ENCODE measurements at places on chromosomes 6 and 20. TPM values are rescaled to one million over a fixed set of nuclear protein-coding genes. Genes with fewer than 3 reads are reported as not detected.

DNA sequence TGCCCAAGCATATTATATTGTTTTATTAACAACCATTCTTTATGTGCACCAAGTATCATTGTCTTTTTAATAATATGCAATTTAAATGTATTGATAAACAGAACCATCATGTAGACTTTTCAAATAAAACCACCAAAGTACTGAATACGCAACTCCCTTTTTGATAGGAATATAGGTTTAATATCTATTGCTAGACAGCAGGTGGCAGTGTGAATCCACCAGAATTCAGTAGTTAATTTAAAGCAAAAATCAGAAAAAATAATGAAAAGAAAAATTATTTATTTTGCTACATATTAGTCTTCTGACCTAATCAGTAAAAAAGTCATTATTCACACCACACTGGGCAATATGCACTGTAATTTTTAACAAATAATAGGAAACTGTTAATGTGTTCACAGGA, 143.7 kb downstream of the KLHL32 start:
- no peaks in the 10 kb centered on the region for H3K36me3 ChIP-seq
- H3K4me3 ChIP-seq: no peak overlapping the region
- H3K27ac ChIP-seq: no peak overlapping the region
- peaks cover 1% of the 10 kb centered on the region for H3K27me3 ChIP-seq
- H3K4me1 ChIP-seq: peaks cover 9% of the 10 kb centered on the region

GRCh38 chr20:59802018-59802417, 131.4 kb downstream of the SYCP2 start:
- H3K4me1 ChIP-seq: no peaks in the 10 kb centered on the region
- H3K36me3 ChIP-seq: no peaks in the 10 kb centered on the region
- no peak for DNase-seq
- H3K27me3 ChIP-seq: no peaks in the 10 kb centered on the region

GRCh38 chr6:148523551-148523950, 180.9 kb downstream of the SASH1 start:
- no peak for DNase-seq
- H3K4me1 ChIP-seq: no peaks in the 10 kb centered on the region
- H3K4me3 ChIP-seq: no peak overlapping the region
- H3K36me3 ChIP-seq: no peaks in the 10 kb centered on the region
- no peak overlapping the region for H3K27ac ChIP-seq

DNA sequence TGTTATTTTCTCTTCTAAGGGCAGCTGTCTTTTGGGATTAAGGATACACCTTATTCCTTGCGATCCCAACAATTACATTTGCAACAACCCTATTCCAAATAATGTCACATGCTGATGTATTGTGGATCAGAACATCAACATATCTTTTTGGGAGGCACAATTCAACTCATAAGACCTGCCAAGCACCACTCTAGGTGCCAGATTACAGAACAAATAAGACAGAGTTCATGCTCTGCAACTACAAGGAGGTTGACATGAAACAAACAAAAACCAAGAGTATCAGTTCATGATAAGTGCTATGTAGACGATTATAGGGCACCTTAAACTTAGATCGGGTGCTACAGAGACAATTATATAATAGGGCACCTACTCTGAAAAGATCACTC, 203.2 kb upstream of the SGK1 start:
- H3K4me3 ChIP-seq: no peak overlapping the region
- peaks cover 66% of the 10 kb centered on the region for H3K4me1 ChIP-seq
- DNase-seq: no peak
- H3K27ac ChIP-seq: no peak overlapping the region
- no peaks in the 10 kb centered on the region for H3K27me3 ChIP-seq

DNA sequence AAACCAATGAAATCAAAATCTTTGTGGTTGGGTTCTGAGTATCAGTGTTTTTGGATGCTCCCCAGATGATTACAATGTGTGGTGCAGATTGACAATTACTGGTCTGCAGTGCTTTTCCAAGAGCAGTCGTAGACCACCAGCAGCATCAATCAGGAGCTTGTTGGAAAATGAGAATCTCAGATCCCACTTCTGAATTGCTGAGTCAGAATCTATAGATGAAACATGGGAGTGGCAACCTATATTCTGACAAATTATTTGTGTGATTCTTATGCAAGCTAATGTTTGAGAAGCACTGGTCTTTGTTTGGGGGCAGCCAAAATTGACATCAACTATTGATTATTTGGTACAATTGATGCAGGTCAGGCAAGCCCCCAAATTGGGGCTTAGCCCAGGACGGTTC, 539.9 kb upstream of the BTBD3 start:
- no peaks in the 10 kb centered on the region for H3K27me3 ChIP-seq
- no peak overlapping the region for H3K27ac ChIP-seq
- H3K36me3 ChIP-seq: no peaks in the 10 kb centered on the region
- H3K4me1 ChIP-seq: no peaks in the 10 kb centered on the region
- H3K4me3 ChIP-seq: no peak overlapping the region
- DNase-seq: no peak

DNA sequence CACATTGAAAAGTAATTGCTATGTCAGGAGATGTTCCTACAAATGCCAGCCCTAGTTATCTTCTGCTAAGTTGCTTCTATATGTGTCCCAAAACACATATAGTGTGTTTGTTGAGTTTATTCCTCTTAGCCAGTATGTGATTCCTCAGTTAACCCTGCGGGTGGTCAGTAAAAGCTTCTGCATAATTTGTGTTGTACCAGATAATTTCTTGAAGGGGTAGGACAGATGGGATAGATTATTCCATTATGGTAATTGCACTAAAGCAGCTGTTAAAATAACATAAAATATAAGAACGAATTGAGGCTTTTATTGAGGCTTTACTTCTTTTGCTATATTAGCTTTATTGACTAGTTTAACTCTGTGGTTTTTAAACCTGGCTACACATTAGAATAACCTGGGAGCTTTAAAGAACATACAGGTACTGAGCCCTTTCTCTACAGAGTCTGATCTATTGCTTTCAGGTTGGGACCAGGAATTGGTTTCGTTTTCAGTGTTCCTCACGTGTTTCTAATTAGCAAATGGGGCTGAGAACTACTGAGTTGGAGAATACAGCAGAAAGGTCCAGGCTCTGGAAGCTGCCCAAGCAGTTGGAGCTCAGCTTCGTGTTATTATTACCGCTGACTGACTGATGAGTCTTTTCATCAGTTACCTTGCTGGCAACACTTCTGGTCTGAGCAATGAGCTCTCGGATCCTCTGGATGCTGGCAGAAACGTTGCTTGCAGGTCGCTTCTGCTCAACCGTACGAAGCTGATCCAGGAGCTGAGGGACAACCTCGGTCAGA, 56.9 kb downstream of the FAM229B start:
- no peaks in the 10 kb centered on the region for H3K36me3 ChIP-seq
- H3K27me3 ChIP-seq: peaks cover 10% of the 10 kb centered on the region
- H3K4me1 ChIP-seq: no peaks in the 10 kb centered on the region
- no peak for DNase-seq

GRCh38 chr6:168929871-168930450, 323.7 kb downstream of the THBS2 start:
- peaks cover 7% of the 10 kb centered on the region for H3K27me3 ChIP-seq
- no peak overlapping the region for H3K27ac ChIP-seq
- DNase-seq: no peak
- no peak overlapping the region for H3K4me3 ChIP-seq

- no peak overlapping the region for H3K27ac ChIP-seq
- H3K36me3 ChIP-seq: peaks cover 32% of the 10 kb centered on the region
- no peak overlapping the region for H3K4me3 ChIP-seq
- DNase-seq: no peak
- no peaks in the 10 kb centered on the region for H3K27me3 ChIP-seq
- peaks cover 41% of the 10 kb centered on the region for H3K4me1 ChIP-seq
Measured at GRCh38 chr20:33835615-33836172, 24.5 kb downstream of the CHMP4B start.

DNA sequence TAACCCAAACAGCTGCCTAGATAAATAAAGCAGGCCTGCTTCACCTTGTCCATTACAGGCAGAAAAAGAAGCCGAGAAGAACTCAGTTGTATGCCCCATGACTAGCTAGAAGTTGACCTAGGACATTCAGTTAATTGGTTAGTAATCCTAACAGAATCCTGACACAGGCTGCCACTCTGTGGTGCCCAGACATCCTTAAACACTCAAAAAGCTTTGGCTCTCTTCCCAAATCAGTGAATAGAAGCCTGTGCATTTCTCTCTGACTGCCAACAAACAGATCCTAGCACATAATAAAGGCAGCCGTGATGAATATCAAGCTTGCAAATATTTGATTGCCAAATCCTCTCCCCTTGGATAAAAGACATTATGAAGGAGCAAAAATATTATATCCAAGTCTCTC, 519.1 kb upstream of the EYS start:
- no peaks in the 10 kb centered on the region for H3K27me3 ChIP-seq
- DNase-seq: no peak
- no peak overlapping the region for H3K27ac ChIP-seq
- no peaks in the 10 kb centered on the region for H3K36me3 ChIP-seq

DNA sequence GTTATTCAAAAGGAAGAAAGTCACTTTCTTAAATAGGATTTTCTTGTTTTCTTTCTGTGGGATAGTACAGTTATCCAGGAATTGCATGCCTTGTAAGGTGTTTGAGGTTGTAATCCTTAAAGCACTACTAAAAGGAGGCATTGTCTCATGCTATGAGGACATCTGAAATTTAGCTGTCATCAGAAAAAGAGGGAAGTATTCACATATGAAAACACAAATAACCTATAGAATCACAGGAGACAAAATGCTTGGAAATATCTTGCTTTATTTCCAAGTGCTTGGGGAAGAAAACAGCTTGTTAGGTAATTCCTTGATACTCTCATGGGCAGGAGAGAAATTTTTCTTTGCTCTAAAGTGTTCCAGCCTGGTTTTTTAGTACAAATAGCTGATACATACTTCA, 40.1 kb downstream of the HECA start:
- H3K36me3 ChIP-seq: peaks cover 72% of the 10 kb centered on the region
- DNase-seq: no peak
- no peaks in the 10 kb centered on the region for H3K27me3 ChIP-seq
- peaks cover 79% of the 10 kb centered on the region for H3K4me1 ChIP-seq

- H3K27me3 ChIP-seq: no peaks in the 10 kb centered on the region
- H3K36me3 ChIP-seq: no peaks in the 10 kb centered on the region
- peaks cover 24% of the 10 kb centered on the region for H3K4me1 ChIP-seq
Measured at GRCh38 chr6:45610832-45611231, 233.1 kb upstream of the SUPT3H start.

- H3K27ac ChIP-seq: peak overlapping the region; percentile 90
- peak overlapping the region; percentile 89 for H3K4me3 ChIP-seq
- DNase-seq: no peak
- peaks cover 42% of the 10 kb centered on the region for H3K4me1 ChIP-seq
- H3K36me3 ChIP-seq: peaks cover 40% of the 10 kb centered on the region
Measured at GRCh38 chr6:132813173-132813856, 1.1 kb upstream of the RPS12 start.

The HUS1B gene
- total RNA-seq: 2.8 TPM

The NT5E gene
- total RNA-seq: 12.5 TPM

The GCNT2 gene
- 3.0 TPM for total RNA-seq

The B3GAT2 gene
- 0.02 TPM for total RNA-seq

The APOM gene
- 1.8 TPM for total RNA-seq

The FAM184A gene
- 9.0 TPM for total RNA-seq

The C2 gene
- total RNA-seq: 1.6 TPM

Measured in activated T-helper 1 cell treated with anti-CD3 and anti-CD28 coated beads, Interleukin-12 subunit alpha, Interleukin-12 subunit beta, Interleukin-2, Interleukin-4 antibody, amounts not matched to agents 30 ng/mL and 10 ng/mL and 1 ng/mL, durations not matched to agents 14 hours and 24 hours and 36 hours (primary cell).